Pulmonary artery endothelial cell (primary cell): ENCODE measurements at places on chromosomes 16 and 17. TPM values are rescaled to one million over a fixed set of nuclear protein-coding genes. Genes with fewer than 3 reads are reported as not detected.
A peak's percentile ranks its signal among the peaks of the same experiment; 100 is the strongest.

Gene VMO1
- total RNA-seq, result 0.32 and 0.40 TPM in 2 replicates

- DNase-seq, result no peak
Observed at GRCh38 chr16:10601444-10602408, 21.3 kb upstream of the EMP2 start.

Gene TAF1C
- total RNA-seq, result 13.8 and 21.9 TPM in 2 replicates

DNA sequence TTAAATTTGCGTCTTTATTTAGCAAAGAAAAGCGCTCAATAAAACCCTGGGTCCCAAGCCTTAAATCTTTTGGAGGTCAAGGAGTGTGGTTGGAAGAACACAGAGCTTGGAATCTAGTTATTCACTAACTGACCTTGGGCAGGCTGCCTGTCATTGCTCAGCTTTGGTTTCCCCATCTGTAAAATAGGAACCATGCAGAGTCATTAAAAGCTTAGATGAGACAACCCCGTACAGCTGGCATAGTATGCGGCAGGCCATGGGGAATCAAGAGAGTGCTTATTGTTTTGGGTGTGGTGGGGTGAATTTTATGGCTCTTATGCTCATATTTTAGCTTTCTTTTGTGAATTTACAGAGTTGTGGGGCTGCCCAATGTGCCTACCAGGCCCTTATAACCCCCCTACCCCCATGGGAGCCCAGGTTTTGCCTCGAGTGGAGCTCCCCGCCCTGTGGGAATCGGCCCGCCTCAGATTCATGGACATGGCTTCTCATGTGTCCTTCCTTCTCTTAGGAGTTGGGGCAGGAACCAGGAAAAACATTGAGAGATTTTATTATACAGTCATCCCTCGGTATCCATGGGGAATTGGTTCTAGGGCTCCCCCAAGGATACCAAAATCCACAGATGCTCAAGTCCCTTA, 113.5 kb downstream of the CLEC16A start:
- DNase-seq, result no peak

DNA sequence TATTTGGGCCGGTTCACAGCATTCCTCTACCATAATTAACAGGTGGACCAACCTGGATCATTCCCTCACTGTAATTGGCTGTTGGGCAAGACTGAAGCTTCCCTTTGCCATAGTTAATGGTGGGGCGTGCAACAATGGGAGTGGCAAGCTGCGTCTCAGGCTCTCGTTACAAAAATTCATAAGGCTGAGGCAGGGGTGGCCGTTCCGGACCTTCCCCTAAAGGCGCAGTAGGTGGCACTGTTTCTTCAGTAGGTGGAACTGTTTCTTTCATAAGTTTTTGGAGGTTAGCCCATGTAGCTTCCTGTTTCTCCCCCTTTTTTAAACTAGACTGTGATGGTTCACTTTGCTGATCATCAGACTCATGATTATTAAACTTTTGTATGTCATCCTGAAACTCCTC, 17.0 kb upstream of the TMC5 start:
- DNase-seq, result no peak

DNA sequence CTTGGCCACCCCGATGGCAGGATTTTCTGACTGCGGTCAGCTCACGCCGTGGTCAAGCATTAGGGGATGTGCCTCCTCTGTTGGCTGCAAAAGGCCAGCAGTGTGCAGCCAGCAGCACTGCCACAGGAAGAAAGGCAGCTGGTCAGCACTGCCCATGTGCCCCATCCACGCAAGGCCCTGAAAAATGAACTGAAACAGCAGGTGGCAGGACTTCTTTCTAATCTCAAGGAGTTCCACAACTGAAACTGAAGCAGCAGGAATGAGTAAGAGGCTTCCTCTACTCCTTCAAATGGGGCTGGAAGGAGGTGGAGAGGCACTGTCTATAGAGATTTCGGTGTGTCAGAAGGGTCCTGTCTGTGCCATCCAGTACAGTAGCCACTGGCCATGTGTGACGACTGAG, 3.2 kb downstream of the ZNF500 start:
- DNase-seq, result no peak

DNA sequence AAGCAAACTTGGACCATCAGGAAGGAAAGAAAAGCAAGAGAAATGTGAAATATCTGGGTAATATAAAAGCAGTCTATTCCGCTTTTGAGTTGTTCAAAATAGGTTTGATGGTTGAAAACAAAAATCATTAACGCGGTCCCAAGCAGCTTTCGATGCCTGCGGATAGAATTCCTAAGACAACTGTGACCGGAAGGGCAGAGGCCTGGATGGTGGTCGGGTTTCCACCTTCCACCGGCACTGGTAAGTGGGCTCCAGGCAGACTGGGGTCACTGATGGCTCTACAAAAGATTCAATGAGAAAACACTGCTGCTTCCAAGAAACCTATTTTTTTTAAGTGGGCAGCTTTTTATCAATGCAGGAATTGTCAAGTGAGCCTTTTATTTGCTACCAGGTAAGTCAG, 49.8 kb downstream of the ZCCHC14 start:
- DNase-seq, result no peak

DNA sequence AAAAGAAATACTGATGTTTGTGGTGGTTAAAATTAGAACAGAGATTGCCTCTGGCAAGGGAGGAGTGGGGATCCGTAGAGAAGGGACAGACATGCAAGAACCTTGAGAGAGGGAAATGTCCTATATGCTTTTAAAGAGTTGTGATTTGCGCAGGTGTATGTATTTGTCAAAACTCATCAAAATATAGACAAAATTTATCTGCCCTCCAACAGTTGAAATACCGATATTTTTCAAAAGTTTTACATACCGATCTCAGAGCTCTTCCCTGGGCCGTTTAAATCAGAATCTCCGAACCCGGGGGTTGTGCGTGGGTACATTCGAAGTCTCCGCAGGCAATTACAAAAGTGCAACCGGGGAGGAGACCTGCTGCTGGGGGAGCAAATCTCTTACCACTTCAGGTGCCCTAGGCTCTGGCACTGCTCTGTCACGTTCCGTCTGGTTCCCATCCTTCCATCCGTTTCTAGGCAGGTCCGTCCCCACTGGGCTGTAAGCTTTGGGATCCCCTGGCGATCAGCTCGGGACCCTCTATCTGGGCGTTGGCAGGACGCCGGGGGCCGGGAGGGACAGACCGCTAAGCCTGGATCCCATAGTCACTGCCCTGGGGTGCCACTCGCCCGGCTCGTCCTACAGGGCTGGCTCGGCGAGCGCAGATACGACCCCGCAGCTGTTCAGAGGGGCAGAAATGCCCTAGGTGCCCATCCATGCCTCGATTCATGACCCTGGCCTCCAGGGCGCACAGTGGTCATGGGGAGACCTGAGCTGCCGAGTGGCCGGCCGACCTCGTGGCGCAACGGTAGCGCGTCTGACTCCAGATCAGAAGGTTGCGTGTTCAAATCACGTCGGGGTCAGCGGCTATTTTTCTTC, 4.2 kb downstream of the BORCS6 start:
- DNase-seq, result no peak

Gene KRTAP2-2
- not detected in 2 replicates for total RNA-seq

DNA sequence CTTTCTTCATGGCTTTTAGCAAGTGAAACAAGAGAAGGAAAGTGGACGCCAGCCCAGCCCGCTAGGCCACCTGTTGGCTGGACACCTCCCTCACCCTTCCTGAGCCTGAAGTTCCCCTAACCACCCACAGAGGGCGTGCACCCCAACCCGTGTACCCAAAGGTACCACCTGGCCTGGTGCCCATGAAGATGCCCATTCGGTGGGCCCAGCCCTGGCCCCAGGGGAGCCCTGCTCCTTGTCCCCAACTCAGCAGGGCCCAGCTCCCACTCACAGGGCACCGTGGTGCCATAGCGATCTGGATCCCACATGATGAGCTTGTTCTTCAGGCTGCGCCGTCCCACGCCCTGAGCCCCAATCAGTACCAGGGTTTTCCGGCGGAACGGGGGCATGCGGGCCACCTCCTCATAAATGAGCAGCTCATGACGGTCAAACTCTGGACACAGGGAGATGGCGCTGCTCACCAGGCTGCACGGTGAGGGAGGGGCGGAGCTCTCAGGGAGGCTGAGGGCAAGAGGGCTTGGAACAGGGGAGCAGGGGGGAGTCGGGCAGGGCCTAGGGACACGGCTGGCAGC, 26.8 kb downstream of the MPP2 start:
- no peak for DNase-seq

GRCh38 chr17:31841850-31842194, 17.2 kb downstream of the COPRS start:
- DNase-seq, result no peak

DNA sequence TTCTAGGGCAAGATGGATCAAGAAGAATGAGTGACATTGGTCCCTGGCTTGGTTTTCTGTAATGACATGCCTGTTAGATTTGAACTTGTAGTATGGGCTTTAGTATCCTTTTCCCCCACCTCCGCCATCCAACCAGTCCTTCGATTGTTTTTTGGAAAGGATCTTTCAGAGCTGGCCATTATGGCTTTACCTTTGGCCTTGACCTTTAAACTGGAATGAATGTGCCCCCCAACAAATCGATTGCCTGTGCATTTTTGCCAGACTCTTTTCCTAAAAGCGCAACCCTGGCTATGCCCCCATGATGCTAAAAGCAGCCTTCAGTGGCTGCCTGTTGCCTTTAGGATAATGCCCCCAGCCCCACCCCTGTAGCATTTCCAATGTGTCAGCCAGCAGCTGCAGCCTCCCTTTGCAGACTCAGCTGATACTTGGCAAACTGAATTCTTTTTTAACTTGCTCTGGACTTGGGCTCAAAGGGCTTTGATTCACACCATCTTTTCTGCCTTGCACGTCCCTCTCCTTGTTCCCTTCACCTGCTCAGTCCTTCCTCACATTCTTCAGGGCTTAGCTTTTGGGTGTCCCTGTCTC, 4.0 kb downstream of the GPRC5C start:
- no peak for DNase-seq

- DNase-seq, result no peak
Observed at GRCh38 chr17:8849311-8850041, 18.0 kb downstream of the PIK3R6 start.

Gene CDIPT
- total RNA-seq, result 60.3 and 88.5 TPM in 2 replicates

GRCh38 chr17:29078183-29079045, 35.5 kb downstream of the PIPOX start:
- DNase-seq, result no peak

DNA sequence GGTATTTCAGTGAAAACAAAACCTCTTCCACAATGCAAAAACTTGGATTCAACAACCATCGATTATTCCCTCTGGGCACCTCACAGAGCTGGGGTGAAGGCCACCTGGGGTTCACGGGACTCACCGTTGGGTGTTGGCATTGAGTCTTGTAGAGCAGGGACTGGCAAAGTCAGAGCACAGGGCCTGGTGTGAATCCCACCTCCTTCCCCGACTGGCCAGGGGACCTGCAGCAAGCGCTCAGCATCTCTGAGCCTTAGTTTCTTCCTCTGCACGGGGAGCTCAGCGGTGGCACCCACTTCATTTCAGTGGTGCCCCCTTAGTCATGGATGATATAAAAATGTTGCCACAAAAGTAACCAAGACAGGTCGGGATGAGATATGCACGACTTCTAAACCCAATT, 100.4 kb downstream of the METRNL start:
- DNase-seq, result no peak

Gene NOTUM
- total RNA-seq, result 0.07 TPM in 1 of 2 replicates, not detected in the other

DNA sequence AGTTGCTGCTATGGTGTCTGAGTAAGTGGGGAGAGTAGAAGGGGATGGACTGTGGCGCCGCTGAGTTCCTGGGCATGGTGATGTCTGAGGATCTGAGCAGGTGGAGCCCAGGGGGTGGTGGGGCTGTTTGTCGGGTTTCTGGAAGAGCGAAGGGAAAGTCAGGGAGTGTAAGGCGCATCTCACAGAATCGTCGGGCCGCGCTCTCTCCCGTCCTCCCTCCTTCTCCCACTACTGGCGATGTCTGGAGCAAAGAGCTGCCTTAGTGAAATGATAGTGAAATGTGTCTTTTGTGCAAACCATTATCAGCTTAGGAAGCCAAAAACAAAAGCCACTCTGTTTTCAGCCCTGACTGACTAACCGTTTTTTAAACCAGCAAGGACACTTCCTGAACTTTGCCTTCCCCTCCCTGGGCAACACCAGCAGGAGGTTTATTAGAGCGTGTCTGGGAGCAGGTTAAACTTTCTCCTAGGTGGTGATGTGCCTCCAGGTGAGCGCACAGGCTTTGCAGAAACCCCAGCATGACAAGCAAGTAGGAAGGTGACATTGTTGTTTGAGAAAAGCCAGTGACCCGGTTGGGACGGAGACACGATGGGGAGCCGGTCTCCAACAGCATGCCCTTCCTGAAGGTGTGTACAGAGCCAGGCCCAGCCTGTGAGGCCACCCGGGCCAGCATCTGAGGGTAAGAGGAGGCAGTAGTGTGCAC, 49.1 kb downstream of the RAB11FIP3 start:
- no peak for DNase-seq

DNA sequence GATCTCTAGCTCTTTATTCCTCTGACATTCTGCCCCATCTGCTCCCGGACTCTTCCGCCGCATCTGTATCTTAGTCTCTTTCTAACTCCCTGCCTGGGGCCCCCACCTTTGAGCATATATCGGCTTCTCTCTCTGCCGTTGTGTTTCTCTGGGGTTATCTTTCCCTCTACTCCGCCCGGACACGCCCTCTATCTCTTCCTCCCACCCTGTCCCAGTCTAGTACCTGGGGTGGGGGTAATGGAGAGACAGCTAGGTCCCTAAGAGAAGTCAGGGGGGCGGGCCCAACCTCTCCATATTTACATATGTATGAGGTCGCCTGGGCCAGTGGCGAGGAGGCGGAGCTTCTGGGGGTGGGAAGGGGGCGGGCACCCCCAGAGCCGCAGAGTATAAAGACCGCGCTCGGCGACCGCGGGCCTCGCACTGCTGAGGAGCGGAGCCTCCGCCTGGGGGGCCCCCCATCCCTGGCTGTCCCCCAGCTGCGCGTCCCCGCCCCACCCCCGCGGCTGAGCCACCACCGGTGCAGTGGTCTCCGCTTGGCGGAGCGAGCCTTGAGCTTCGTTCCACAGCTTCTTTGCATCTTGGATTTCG, at the start of gene ATP1B2:
TSS of gene ATP1B2 (plus strand) at position 418 of the 588 bp plus-strand sequence. CDS start 593 bp downstream, outside the sequence.
- DNase-seq, result no peak

DNA sequence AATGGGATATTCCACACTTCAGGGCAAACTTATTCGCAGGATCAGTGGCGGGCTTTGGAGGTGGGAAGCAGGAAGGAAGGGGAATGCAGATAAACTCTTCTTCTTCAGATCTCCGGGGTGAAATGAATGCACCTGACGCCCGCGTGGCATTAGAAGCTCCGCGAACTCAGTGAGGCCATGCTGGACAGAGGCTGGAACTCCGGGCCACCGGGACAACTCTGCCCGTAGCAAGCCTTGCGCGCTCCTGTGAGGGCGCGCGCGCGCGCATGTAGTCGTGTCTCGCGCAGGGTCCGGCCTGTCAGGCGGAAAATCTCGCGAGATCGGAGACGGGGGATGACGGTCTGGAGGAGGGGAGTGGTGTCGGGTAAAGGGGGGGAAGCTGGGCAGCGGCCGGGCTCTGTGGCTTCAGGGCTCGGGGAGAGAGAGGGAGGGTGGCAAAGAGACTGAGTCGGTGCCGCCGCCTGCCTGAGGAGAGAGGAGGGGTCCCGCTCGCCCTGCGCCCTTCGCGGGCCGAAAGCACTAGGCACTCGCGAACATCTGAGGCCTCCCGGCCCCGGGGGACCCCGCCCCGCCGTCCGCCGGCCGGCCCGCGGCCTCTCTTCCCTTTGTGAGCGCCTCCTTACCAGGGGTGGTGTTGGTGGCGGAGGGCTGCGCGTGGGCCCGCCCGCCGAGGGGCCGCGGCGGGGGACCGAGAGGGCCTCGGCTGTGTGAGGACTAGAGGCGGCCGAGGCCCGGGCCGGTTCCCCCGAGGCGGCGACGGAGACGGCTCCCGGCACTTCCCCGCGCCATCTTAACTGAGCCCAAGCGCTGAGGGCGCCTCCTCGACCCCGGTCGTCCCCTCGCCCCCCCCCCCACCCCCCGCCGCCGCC, at the start of gene TAOK1:
TSS of gene TAOK1 (plus strand) at position 382 of the 869 bp plus-strand sequence. CDS start 61,186 bp downstream, outside the sequence.
- DNase-seq, result peak; percentile 90

Gene TP53TG3B
- total RNA-seq, result not detected in 2 replicates
